ENCODE measurements at places on chromosomes 1 and 21. TPM values are rescaled to one million over a fixed set of nuclear protein-coding genes. Genes with fewer than 3 reads are reported as not detected.

DNA sequence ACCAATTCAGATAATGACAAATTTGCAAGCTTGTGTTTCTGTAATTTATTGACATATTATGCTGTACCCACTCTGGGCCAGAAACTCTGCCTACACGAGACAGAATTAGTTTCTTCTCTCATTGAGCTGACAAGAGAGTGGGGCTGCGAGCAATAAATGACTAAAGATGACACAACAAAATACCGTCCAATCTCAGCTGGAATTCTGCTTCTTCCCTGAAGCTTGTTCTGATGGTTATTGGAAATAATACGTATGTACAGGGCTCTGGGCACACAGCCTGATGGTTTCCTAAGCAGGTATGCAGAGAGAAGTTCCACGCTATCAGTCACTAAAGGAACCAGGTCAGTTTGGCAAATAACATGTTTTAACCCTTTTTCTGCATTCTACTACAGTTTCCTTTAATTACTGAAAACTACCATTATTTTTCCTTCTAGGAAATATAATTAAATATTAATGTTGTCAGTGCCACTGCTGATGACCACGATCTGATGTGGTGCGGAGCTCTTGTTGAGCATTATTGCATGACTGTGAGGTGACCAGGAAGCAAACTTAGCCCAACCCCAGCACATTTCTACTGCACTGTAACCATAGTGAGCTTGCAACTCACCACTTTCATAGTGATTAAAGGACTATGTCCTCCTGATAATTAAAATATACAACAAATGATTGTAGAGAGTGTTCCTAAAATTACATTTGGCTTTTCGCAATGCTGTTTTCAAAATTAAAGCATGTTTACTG lies 221.4 kb upstream of the L1TD1 start:
- no peak for DNase-seq

DNA sequence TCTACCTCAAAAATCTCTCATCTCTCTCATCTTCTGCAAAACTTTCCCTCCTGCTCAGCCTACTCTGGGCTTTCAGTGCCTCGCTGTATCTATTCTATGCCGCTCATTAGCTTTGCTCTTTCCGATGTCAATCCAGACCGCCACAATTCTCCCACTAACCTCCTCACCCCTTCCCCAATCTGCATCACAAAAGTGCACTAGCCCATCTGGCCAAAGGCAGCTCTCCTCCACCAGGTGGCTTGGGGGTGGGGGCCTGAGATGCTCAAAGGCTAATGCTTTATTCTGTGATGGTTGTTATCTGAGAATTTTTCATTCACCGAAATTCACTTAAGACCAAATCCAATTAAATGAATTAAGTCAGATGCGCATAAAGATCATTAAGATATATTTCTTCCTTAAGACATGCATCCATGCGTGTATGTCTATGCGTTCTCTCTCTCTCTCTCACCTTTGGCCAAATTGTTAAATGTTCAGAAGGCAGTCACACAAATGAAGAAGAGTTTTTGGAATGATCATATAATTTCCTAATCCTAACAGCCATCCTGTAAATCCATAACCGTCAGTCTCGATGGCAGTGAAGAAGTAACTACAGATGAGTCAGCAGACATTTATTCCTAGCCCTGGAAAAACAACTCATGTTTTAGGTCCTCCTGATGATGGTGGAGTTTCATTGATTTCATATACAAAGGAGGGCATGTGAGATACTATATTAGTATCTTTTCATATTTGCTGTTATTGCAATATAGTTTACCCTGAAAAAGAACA lies 111.3 kb downstream of the C1orf21 start:
- DNase-seq = no peak

DNA sequence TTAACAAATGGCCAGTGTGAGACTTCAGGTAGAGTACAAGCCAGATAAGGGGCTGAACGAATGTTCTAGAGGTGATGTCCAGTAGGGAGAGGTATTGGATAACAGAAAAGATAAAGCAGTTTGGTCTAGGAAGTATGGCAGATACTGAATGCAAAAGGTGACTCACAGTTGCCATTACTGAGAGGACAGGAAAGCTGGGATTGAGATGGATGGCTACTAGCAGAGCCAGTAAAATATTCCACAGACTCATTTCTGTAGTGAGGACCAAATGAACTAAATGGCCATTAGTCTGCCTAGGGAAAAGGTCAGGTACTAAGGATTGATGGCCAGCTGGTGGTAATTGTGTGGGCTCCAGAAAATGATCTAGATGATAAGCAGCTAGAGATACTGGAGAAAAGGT lies 11.5 kb downstream of the MACO1 start:
- no peak for DNase-seq

- no peak for DNase-seq
These were observed 19.9 kb downstream of the IL10RB start for GRCh38 chr21:33286076-33286475.

GRCh38 chr21:33858667-33859372 lies 56.8 kb downstream of the ATP5PO start:
- no peak for DNase-seq

DNA sequence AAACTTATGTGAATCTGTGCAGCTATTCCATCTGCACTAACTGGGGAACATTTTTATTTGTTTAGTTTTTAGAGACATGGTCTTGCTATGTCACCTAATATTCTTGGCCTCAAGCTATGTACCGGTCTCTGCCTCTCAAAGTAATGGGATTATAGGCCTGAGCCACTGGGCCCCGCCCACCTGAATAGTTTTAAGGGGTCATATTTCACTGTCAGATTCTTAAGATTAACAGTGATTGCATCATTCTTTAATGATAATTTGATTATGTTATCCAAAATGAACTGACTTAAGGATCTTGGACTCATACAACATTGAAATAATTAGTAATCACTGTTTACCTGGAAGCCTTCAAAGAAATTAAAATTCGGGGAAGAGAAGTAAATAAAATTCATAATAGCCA lies 12.6 kb upstream of the KLF18 start:
- DNase-seq = no peak

DNA sequence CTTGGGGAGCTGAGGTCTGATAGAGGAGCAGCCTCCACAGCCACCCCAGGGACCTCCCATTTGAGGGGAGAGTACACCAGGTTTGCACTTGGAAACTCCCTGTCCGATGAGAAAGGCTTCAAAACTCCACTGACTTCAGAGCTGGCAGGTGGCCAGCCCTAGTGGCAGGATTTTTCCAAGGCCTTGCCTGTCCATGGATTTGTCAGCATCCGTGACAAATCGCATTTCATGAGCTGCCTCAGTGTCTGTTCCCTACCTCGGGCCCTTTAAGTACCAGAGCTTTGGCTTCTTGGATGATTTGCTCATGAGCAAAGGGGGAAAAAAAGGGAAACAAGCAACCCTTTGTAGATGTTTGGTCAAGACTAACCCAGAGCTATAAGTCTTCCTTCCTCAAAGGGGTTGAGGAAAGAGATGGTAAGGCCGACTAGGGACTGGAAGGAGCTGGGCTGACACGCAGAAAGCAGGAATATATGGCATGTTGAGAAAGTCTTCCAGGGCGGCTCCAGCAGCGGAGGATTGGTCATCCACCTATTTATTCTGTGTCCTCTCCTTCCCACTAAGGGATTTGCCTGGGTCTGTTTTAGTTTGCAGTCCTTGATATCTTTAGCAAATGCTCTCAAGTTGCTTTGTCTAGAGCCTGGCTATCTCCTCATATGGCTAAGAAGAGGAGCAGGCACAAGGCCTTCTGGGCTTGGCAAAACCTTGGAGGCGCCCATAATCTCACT lies 2.7 kb upstream of the HSPG2 start:
- DNase-seq = peak; percentile 87

DNA sequence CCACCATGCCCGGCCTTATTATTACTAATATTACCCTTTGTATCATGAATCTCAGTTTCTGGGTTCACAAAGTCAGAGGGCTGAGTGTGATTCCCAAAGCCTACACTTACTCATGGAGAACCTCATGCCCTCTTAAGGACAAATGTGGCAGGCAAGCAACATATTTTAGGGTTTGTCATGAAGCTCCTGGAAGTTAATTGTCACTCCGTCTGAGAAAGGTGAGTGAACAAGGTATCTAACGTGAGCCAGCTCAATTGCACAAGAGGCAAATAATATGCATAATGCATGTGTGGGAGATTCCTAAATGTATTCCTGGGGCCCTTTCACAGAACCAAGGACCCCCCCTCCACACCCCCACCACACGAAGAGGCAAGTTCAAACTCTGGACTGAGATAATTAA lies 10.1 kb upstream of the TIAM1 start:
- no peak for DNase-seq

- DNase-seq = no peak
These were observed 28.8 kb upstream of the TRIM45 start for GRCh38 chr1:117150316-117150715.

- no peak for DNase-seq
These were observed 137.4 kb downstream of the CNIH3 start for GRCh38 chr1:224753491-224753890.

DNA sequence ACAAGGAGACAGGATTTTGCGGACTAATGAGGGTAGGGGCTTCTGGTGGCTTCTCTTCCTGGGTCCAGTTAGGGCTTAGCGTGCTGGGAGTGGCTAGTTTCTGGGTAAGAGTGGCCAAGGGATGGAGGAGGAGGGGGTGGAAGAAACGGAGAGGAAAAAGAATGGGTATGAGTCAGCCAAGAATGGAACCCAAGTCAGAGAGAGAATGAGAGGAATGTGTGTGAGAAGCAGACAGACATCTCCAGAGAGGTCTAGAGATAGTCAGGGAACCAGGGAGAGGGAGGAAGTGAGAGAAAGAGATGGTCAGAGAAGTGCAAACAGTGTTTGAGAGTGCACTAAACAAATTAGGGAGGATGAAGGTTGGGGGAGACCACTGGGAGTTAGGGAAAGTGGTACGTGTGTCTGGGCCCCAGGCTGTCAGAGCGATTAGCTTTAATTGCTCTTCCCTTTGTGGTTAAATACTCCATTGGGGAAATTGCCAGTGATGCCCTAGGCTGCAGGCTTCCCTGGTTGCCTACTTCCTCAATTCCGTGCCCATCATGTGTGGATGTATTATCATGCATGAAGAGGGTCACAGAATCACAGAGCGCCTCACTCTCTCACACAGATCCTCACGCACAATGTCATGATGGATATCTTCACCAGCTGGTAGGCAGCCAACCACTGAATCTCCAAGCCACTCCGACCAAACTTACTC lies 1.4 kb downstream of the PEA15 start:
- no peak for DNase-seq

GRCh38 chr1:234840843-234841242 lies 230.9 kb upstream of the IRF2BP2 start:
- no peak for DNase-seq

GRCh38 chr1:207818971-207819451 lies 67.2 kb downstream of the CD46 start:
- no peak for DNase-seq

DNA sequence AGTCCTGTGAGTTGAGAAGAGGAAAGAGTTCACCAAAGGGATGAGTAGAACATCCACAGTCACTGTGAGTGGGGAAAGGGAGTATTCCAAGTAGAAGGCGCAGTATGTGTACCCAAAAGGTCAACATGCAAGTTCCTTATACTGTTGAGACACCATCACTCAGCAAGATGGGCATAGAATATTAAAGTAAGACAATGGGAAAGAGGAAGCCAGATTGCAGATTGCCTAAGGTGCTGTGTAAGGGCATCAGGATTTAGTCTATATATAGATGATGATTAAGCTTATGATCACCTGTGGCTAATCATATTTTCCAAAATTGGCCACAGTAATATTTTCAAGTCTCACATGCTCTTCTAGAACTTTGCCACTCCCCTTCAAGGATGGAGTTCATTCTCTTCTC lies 120.1 kb upstream of the CAMK1G start:
- no peak for DNase-seq

- no peak for DNase-seq
These were observed 41.8 kb downstream of the KIFAP3 start for GRCh38 chr1:170032531-170033280.

GRCh38 chr1:40592107-40592803 lies 60.8 kb downstream of the ZNF684 start:
- peak; percentile 30 for DNase-seq

DNA sequence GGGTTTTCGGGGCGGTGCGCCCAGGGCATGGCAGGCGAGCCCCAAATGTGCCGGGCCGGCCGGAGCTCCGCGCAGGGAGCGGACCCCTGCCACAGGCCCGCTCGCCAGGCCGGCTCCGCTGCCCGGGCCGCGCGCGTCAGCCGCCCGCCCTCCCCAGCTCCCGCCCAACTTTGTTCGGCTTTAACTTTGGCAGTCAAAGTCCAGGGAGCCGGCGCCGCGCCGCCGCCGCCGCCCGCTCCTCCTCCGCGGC lies 488 bp downstream of the SLC35D1 start:
- no peak for DNase-seq

DNA sequence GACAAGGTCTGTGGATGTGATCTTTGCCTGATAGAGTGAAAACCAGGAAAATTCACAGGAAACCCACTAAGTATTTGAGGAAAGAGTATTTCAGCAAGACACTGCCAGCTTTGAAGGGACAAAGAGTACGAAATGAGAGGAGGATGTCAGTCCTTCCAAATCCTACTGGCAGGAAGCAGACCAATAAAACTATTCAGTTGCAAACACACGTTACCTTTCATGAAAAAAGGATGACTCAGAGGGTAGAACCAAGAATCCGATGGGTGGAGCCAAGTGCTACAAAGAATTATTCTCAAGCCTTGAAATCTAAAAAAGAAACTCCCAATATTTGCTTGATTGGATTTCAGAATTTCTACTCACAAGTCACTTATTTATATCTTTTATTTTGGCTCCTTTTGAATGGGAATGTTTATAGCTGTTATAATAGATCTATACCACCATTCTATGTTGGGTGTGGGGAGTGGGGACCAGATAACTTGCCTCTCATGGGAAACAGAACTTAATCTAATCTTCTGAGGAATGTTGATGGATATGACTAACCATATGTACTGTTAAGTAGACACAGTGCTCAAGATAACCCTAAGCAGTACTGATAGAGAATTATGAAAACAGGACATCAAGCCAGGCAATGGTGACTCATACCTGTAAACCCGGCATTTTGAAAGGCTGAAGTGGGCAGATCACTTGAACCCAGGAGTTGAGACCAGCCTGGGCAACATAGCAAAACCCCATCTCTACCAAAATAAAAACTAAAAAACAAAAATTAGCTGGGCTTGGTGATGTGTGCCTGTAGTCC lies 19.3 kb upstream of the HEATR1 start:
- DNase-seq = no peak

The TMEM82 gene
- polyA plus RNA-seq = not detected

The AQP10 gene
- not detected for polyA plus RNA-seq

The TSTD1 gene
- polyA plus RNA-seq = 19.0 TPM

The ADAMTS4 gene
- 8.8 TPM for polyA plus RNA-seq

The NENF gene
- polyA plus RNA-seq = 62.9 TPM

The OR2M3 gene
- polyA plus RNA-seq = not detected

The GUCA2A gene
- polyA plus RNA-seq = 0.61 TPM

The XCL1 gene
- 0.30 TPM for polyA plus RNA-seq

The TRIM63 gene
- 34.9 TPM for polyA plus RNA-seq

All from muscle of arm (tissue), 14 donors.